ENCODE measurements at places on chromosomes 12 and 14. TPM values are rescaled to one million over a fixed set of nuclear protein-coding genes. Genes with fewer than 3 reads are reported as not detected.

Gene CMKLR1
- total RNA-seq: 9.1 TPM

Gene SIX6
- not detected for total RNA-seq

DNA sequence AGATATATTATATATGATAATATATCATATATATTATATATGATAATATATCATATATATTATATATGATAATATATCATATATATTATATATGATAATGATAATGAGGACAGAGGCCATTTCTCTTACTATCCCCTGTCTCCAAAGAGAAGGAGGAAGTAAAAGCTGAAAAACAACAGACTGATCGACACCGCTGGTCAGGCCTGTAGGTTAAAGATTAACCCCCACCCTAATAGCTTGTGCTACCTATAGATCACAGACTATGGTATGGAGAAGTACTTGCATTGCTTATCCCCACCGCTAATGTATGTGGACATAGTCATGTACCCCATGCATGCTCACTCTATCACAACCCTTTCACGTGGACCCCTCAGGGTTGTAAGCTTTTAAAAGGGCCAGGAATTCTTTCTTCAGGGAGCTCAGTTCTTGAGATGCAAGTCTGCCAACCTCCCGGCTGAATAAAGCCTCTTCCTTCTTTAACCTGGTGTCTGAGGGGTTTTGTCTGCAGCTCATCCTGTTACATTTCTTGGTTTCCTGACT is 786.1 kb upstream of the TMEM132C start:
- H3K4me1 ChIP-seq: no peaks in the 10 kb centered on the region
- no peak for DNase-seq
- no peaks in the 10 kb centered on the region for H3K36me3 ChIP-seq

Gene KIF26A
- total RNA-seq: 2.2 TPM

Gene GPR84
- 0.44 TPM for total RNA-seq

DNA sequence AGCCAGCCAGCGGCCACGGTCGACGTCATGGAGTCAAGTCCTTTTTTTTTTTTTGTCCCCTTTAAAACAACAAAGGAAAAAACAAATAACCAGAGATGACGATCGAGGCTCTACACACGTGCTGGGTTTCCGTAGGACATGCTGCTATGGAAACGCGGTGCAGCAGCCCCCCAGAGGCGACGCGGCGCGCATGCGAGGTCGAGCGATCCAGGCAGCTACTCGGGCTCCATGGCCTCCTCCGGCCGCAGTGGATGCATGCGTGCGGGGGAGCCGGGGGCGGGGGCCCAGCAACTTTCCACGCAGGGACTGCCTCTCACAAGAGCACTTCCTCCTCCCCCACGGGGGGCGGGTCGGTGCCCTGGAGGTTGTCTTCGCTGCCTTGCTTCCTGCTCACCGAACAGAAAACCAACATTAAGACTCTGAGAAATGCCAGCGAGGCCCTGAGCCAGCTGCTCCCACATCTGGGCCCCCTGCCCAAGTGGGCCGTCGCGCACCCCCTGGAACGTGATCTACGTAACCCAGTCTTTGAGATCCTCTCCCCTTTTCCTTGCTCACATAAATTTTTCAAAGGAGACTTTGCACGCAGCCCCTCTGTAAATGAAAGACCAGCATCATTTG is 30.7 kb downstream of the P2RX4 start:
- no peaks in the 10 kb centered on the region for H3K27me3 ChIP-seq
- no peaks in the 10 kb centered on the region for H3K4me1 ChIP-seq
- DNase-seq: peak; percentile 78
- no peaks in the 10 kb centered on the region for H3K36me3 ChIP-seq

Gene CLEC2D
- 10.9 TPM for total RNA-seq

Gene CHFR
- 36.1 TPM for total RNA-seq

Gene DIO2
- 2.2 TPM for total RNA-seq

DNA sequence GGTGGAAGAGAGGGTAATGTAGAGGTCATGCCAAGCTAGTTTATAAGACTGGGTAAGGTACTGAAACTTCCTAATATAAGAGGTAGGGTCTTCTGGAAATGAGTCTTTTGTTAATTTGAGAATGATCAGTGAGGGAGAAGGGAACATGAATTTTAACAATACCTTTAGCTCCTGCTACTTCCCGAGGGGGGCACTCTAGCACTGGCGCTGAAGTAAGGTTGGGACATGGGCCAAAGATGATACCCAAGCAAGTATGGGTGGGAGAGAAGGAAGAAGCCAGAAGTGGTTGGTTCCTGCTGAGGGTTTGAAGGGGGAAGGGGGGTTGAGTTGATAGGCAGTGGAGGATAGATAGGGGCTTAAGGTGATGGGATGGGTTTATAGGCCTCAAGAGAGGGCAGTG is 32.3 kb upstream of the RNASE1 start:
- H3K4me3 ChIP-seq: no peak overlapping the region
- no peaks in the 10 kb centered on the region for H3K4me1 ChIP-seq
- H3K27me3 ChIP-seq: no peaks in the 10 kb centered on the region
- no peaks in the 10 kb centered on the region for H3K36me3 ChIP-seq
- no peak for DNase-seq

- H3K36me3 ChIP-seq: no peaks in the 10 kb centered on the region
- H3K27me3 ChIP-seq: no peaks in the 10 kb centered on the region
- DNase-seq: peak; percentile 75
- H3K27ac ChIP-seq: peak overlapping the region; percentile 97
- H3K4me1 ChIP-seq: peaks cover 53% of the 10 kb centered on the region
Observed at GRCh38 chr12:52243259-52243855, 10.3 kb downstream of the KRT7 start.

- no peak overlapping the region for H3K4me3 ChIP-seq
- no peaks in the 10 kb centered on the region for H3K27me3 ChIP-seq
- no peak overlapping the region for H3K27ac ChIP-seq
- no peak for DNase-seq
- no peaks in the 10 kb centered on the region for H3K36me3 ChIP-seq
- no peaks in the 10 kb centered on the region for H3K4me1 ChIP-seq
Observed at GRCh38 chr12:131274906-131275305, 321.2 kb downstream of the ADGRD1 start.

GRCh38 chr14:69844171-69844570 is 35.0 kb upstream of the SMOC1 start:
- H3K36me3 ChIP-seq: no peaks in the 10 kb centered on the region
- H3K4me1 ChIP-seq: no peaks in the 10 kb centered on the region
- DNase-seq: no peak

- no peaks in the 10 kb centered on the region for H3K27me3 ChIP-seq
- no peaks in the 10 kb centered on the region for H3K36me3 ChIP-seq
- H3K27ac ChIP-seq: no peak overlapping the region
- H3K4me1 ChIP-seq: no peaks in the 10 kb centered on the region
- no peak overlapping the region for H3K4me3 ChIP-seq
Observed at GRCh38 chr14:91354979-91355685, 62.5 kb downstream of the CCDC88C start.

GRCh38 chr14:69153152-69153872 is 393 bp upstream of the DCAF5 start:
- peak overlapping the region; percentile 91 for H3K4me3 ChIP-seq
- no peaks in the 10 kb centered on the region for H3K27me3 ChIP-seq
- no peaks in the 10 kb centered on the region for H3K36me3 ChIP-seq
- H3K27ac ChIP-seq: peak overlapping the region; percentile 94
- H3K4me1 ChIP-seq: peaks cover 8% of the 10 kb centered on the region

Gene JAG2
- total RNA-seq: 4.2 TPM

Gene VAMP1
- 12.5 TPM for total RNA-seq

- H3K4me3 ChIP-seq: no peak overlapping the region
- H3K4me1 ChIP-seq: no peaks in the 10 kb centered on the region
- H3K36me3 ChIP-seq: no peaks in the 10 kb centered on the region
- DNase-seq: no peak
- peaks cover 3% of the 10 kb centered on the region for H3K27me3 ChIP-seq
Observed at GRCh38 chr14:88164906-88165534, 158.0 kb downstream of the KCNK10 start.

DNA sequence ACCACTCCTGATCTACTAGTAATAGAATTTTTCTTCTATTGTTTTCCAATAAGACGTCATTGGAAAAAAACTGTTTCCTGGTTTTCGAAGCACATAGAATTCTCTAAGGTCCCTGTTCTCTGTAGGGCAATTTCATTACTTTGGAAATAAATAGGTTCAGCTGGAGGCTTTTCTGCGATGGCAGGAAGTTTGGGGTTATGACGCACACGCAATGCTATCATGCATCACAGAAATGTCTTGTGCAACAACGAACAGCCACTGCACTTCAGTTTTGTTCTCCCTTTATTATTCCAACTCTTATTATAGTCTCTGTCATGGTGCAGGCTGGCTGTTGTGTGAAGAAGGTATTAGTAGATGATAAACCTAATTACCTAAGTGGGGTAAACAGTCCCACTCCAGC is 59.0 kb downstream of the KCNK10 start:
- H3K36me3 ChIP-seq: no peaks in the 10 kb centered on the region
- H3K4me1 ChIP-seq: no peaks in the 10 kb centered on the region
- H3K27ac ChIP-seq: no peak overlapping the region
- no peaks in the 10 kb centered on the region for H3K27me3 ChIP-seq

- no peaks in the 10 kb centered on the region for H3K36me3 ChIP-seq
- no peaks in the 10 kb centered on the region for H3K4me1 ChIP-seq
- no peak overlapping the region for H3K27ac ChIP-seq
- H3K27me3 ChIP-seq: peaks cover 11% of the 10 kb centered on the region
- no peak for DNase-seq
- no peak overlapping the region for H3K4me3 ChIP-seq
Observed at GRCh38 chr12:118964988-118965387, 16.4 kb upstream of the SRRM4 start.

- no peaks in the 10 kb centered on the region for H3K36me3 ChIP-seq
- DNase-seq: no peak
- H3K27ac ChIP-seq: no peak overlapping the region
- H3K27me3 ChIP-seq: no peaks in the 10 kb centered on the region
- no peaks in the 10 kb centered on the region for H3K4me1 ChIP-seq
Observed at GRCh38 chr14:92308716-92309115, 14.2 kb upstream of the SLC24A4 start.

DNA sequence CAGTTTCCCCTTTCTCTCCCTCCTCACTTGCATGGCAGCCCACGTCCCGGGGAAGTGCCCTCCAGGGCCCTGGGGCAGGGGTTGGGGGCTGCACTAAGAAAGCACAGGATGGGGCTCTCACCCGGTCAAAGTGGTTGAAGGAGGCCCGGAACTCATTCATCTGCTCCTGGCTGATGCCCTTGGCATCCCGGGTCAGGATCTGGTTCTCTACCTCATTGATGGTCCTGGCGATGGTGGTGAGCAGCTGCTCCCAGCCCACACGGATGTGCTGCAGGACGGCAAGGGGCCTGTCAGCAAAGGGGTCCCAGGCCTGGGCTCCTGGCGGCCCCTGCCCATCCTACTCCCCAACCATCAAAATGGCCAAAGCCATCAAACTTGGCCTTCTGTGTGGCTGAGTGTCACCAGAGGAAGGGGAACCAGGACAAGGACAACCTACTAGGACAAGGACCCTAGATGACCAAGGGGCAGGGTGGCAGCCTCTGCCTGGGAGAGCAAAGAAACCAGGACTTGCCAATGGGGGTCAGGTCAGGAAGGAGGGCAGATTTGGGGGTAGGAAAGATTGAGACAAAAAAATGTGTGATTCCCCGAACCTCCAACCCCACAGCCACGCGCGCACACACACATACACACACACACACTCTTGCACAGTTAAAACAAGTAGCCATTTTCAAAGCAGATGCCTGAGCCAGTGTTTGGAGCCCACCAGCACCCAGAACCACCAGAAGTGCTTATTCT is 87.1 kb upstream of the ZFP36L1 start:
- no peaks in the 10 kb centered on the region for H3K4me1 ChIP-seq
- no peak overlapping the region for H3K27ac ChIP-seq
- H3K27me3 ChIP-seq: no peaks in the 10 kb centered on the region
- peaks cover 11% of the 10 kb centered on the region for H3K36me3 ChIP-seq
- no peak for DNase-seq

DNA sequence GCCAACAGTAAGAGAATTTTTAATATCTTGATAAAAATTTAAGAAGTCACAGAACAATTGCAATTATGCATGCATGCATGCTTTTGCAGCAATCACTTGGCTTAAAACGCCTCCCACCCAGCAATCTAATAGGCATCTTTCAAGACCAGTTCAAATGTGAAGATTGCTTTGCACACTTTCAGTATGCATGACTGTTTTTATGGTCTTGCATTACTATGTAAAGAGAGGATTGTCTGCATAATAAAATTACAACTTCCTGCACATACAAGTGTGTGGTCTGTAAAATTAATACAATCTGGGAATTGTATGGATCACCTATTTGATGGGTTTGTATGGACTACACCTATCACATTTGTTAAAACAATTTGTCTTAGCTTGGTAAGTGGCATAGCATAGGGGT is 48.8 kb downstream of the E2F7 start:
- H3K4me3 ChIP-seq: no peak overlapping the region
- DNase-seq: no peak
- H3K36me3 ChIP-seq: no peaks in the 10 kb centered on the region
- no peak overlapping the region for H3K27ac ChIP-seq
- no peaks in the 10 kb centered on the region for H3K4me1 ChIP-seq
- no peaks in the 10 kb centered on the region for H3K27me3 ChIP-seq

GRCh38 chr12:110858848-110859247 is 12.1 kb downstream of the CCDC63 start:
- no peaks in the 10 kb centered on the region for H3K4me1 ChIP-seq
- no peaks in the 10 kb centered on the region for H3K27me3 ChIP-seq
- H3K36me3 ChIP-seq: no peaks in the 10 kb centered on the region
- no peak overlapping the region for H3K27ac ChIP-seq
- no peak for DNase-seq
- no peak overlapping the region for H3K4me3 ChIP-seq

- H3K36me3 ChIP-seq: no peaks in the 10 kb centered on the region
- H3K4me3 ChIP-seq: no peak overlapping the region
- H3K27ac ChIP-seq: no peak overlapping the region
- no peaks in the 10 kb centered on the region for H3K4me1 ChIP-seq
Observed at GRCh38 chr12:130642856-130643255, 73.2 kb downstream of the RIMBP2 start.

GRCh38 chr12:113466454-113467141 is 5.1 kb downstream of the LHX5 start:
- peaks cover 20% of the 10 kb centered on the region for H3K27me3 ChIP-seq
- H3K4me1 ChIP-seq: peaks cover 27% of the 10 kb centered on the region
- H3K4me3 ChIP-seq: no peak overlapping the region
- no peaks in the 10 kb centered on the region for H3K36me3 ChIP-seq
- H3K27ac ChIP-seq: no peak overlapping the region

GRCh38 chr12:107233551-107233950 is 140.2 kb upstream of the CRY1 start:
- H3K27me3 ChIP-seq: no peaks in the 10 kb centered on the region
- H3K4me3 ChIP-seq: no peak overlapping the region
- H3K4me1 ChIP-seq: no peaks in the 10 kb centered on the region
- DNase-seq: no peak
- H3K27ac ChIP-seq: no peak overlapping the region
- no peaks in the 10 kb centered on the region for H3K36me3 ChIP-seq

DNA sequence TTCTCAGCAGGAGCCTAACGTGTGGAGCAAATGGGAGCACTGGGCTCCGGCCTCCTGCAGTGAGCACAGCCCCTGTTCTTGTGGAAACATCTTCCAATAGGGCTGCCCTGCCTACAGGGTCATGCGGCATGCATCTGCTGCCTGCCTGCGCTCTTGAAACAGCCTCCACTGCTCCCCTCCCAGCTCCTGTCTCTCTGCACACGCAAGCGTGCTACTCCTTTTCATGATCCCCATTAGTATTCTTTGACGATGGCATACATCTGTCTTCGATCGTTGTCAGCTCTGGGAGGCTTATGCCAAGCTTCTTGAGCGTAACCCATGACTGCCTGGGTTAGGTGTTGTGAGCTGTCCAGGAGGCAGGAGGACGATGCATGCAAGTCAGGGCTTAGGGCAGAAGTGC is 23.1 kb downstream of the NTF3 start:
- H3K27me3 ChIP-seq: no peaks in the 10 kb centered on the region
- H3K36me3 ChIP-seq: no peaks in the 10 kb centered on the region
- H3K4me1 ChIP-seq: no peaks in the 10 kb centered on the region
- H3K4me3 ChIP-seq: no peak overlapping the region
- H3K27ac ChIP-seq: no peak overlapping the region

All from breast epithelium (tissue), 4 donors.